Pulmonary artery endothelial cell (primary cell): ENCODE measurements at places on chromosomes 12 and 14. TPM values are rescaled to one million over a fixed set of nuclear protein-coding genes. Genes with fewer than 3 reads are reported as not detected.
A peak's percentile ranks its signal among the peaks of the same experiment; 100 is the strongest.

The KRT83 gene
- not detected in 2 replicates for total RNA-seq

The TAS2R42 gene
- not detected in 2 replicates for total RNA-seq

The MGP gene
- 56.4 and 196 TPM in 2 replicates for total RNA-seq

The MGST1 gene
- total RNA-seq, result 32.8 and 62.1 TPM in 2 replicates

The KRT72 gene
- not detected in 2 replicates for total RNA-seq

DNA sequence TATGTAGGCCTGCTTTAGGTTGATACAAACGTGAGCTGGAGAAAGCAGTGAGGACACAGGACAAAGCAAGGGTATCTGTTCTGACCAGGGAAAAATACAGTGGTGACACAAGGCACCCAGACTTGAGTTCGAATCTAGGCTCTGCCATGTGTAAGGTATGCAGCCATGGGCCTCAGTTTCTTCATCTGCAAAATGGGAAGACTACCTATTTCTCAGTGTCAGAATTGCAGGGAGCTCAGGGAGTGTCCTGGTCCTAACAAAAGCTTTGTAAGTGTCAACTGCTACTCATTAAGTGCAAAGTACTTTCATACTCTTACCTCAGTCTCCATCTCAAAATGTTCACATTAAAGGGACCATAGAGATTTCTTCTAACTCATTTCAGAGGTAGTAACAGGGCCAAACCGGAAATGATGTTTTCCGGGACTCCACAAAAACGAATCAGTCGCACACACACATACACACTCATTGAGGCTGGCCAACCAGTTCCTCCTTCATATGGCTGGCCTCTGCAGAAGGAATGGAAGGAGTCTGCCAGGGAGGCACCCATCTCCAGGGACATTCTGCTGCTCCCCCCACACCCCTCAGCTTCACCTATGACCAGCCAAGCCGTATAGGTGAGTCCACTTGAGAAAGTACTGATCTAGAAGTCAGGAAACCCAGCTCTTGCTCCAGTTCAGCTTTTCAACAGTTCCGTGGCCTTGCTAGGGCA lies 7.8 kb downstream of the CTDSP2 start:
- peak; percentile 62 for DNase-seq

- no peak for DNase-seq
Measured at GRCh38 chr12:906062-906585, 43.4 kb downstream of the RAD52 start.

DNA sequence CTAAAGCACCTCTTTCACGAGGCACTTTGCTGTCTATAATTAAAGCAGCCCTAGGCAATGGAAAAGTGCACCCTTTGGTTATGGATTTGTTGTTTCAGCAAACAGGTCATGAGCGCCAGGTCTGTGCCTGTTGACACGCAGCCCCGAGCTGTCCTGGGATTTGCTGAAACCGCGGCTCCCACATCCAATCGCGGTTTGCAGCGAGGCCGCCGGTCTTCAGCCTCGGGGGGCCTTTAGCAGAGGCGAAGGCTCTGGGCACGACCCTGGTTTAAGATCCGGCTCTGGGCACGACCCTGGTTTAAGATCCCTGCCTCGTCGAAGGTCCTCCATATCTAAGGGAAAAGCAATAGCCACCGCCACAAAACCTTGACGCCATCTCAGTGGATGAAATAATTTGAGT lies 79.2 kb downstream of the GLT1D1 start:
- DNase-seq, result no peak

- DNase-seq, result no peak
Measured at GRCh38 chr14:98173305-98173704, 1098.7 kb downstream of the BCL11B start.

DNA sequence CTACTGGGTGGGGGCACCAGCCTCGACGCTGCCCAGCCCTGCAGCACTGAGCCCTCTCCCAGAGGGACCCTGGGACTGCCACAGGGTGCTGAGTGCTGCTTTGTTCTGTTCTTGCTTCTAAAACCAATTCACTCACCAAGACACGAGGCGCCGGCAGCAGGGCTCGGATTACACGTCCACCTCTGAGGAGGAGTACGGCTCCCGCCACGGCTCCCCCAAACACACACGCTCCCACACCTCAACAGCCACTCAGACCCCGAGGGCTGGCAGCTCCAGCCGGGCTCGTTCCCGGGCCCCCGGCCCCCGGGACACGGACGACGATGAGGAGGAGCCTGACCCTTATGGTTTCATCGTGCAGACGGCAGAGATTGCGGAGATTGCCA lies 24.3 kb downstream of the CEP170B start:
- DNase-seq, result no peak

DNA sequence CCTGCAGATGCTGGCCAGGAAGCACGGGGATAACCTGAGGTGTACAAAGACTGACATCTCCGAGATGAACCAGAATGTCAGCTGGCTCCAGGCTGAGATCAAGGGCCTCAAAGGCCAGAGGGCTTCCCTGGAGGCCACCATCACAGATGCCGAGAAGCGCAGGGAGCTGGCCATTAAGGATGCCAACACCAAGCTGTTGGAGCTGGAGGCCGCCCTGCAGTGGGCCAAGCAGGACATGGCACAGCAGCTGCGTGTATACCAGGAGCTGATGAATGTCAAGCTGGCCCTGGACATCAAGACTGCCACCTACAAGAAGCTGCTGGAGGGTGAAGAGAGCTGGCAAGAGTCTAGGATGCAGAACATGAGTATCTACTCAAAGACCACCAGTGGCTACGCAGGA lies 380.0 kb upstream of the USP15 start:
- no peak for DNase-seq

DNA sequence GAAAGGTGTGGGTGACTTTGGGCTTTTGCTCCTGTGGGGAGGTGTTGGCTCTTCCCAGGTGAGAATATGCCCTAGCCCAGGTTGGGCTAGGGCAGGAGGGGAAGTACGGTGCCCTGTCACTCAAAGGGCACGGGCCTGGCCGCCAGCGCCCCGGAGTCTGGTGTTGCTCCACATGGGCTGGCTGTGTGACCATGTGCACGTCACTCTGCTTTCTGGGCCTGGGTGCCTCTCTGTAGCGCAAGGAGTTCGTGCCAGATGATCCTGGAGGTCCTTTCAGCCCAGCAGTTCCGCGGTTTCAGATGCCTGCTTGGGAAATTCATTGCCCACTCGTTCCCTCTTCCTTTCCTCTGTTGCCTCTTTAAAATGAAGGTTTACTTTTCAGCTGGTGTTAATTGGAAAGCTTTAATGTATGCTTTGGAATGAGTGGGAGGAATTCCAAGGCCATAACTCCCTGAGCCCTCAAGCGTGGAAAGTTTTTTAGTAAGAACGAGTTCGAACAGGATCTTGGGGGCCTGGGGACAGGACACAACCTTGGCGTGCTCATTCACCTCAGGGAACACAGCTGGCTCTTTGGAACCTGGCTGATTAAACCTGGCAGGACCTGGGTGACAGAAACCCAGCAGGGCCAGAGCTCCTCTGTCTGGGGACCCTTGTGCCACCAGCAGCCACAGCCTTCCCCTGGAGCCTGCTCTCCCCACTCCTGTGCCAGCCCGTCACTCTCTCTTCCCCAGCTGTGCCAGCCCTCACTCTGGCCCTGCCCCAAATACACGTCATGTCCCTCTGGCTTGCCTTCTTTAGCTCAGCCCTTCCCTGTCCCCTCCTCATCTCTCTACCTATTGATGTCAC lies 42.8 kb downstream of the TSPAN9 start:
- no peak for DNase-seq

DNA sequence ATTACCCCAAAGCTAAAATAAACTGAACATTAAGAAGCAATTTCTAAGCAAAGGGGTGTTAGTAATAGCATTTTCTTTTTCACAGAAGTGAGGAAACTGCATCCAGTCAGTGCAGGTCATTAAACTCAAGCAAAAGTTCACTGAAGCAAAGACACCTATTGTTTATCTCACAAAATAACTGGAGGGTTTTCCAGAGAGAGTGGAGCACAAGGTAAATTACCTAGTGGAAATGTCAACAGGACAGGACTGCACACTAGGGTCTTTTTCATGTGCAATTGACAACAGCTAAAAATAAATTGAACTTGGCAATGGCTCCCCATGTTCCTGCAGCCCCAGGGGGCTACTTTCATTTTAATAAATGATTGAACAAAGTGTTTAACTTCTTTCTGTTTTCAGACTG lies 742.0 kb downstream of the GALC start:
- no peak for DNase-seq

DNA sequence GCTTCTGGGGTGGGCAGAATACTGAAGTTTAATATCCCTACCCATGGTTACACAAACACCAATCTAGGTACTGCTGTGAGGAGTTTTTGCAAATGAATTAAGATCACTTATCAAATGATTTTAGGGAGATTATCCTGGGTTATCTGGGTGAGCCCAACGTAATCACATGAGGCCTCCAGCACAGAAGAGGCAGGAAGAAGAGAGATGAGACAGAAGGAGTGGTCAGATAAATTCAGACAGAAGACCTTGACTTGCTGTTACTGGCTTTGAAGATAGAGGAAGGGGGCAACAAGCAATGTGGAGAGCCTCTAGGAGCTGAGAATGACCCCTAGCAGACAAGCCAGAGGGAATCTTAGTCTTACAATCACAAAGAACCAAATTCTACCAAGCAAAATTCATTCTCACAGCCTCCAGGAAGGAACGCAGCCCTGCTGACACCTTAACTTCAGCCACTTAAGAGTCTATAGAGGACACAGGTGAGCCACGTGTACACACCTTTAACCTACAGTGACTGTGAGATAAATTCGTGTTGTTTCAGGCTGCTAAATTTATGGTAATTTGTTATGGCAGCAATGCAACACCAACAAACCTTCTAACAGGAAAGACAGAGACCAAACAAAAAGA lies 49.4 kb downstream of the FERMT2 start:
- no peak for DNase-seq

GRCh38 chr14:77098529-77099353 lies 683 bp downstream of the CIPC start:
- no peak for DNase-seq

DNA sequence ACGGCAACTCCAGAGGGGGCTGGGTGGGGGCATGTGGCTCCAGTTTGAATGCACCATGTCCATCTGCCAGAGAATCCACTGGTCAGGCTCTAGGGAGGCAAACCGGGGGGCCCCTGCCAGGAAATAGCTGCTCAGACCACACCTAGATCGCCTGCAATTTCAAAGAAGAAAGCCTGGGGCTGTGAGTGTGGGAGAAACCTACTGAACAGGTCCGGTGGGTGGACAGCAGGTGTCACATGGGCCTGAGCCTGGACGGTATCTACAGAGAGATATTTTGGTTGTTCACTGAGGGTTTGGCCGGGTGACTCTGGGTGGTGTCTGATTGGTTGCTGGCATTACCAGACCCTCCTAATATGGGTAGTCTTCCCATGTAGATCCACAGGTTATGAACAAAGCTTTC lies 32.0 kb downstream of the DAO start:
- DNase-seq, result no peak

DNA sequence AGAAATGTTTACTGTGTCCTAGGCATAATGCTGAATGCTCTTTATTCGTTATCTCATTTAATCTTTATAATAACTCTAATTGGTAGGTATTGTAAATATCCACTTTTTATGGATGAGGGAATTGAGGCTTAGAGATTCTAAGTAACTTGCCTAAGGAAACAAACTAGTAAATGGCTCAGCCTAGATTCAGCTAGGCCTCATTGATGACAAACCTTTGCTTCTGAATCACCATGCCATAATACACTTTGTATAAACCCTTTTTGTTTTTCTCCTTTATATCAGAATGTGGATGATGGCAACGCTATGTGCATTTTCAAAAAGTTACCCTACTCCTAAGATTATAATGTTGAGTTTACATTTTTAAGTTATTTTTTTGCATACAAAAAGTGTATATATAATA lies 34.0 kb downstream of the MNAT1 start:
- DNase-seq, result no peak

DNA sequence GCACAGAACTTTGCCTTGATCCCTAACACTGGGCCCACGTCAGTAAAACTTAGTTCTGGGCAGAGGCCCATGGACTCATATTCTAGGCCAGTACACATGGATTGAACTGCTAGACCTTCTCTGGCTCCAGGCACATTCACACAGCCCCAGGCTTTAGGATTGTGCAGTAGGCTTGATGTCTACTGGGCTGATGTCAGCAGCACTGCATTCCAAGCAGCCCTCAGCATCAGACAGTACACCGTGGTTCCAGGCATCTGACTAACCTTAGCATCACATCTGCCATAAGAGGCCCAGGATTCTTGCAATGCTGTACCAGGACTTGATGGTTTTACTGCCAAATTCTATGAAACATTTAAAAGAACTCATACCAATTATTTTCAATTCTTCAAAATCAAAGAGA lies 301.9 kb downstream of the CCER1 start:
- DNase-seq, result no peak

DNA sequence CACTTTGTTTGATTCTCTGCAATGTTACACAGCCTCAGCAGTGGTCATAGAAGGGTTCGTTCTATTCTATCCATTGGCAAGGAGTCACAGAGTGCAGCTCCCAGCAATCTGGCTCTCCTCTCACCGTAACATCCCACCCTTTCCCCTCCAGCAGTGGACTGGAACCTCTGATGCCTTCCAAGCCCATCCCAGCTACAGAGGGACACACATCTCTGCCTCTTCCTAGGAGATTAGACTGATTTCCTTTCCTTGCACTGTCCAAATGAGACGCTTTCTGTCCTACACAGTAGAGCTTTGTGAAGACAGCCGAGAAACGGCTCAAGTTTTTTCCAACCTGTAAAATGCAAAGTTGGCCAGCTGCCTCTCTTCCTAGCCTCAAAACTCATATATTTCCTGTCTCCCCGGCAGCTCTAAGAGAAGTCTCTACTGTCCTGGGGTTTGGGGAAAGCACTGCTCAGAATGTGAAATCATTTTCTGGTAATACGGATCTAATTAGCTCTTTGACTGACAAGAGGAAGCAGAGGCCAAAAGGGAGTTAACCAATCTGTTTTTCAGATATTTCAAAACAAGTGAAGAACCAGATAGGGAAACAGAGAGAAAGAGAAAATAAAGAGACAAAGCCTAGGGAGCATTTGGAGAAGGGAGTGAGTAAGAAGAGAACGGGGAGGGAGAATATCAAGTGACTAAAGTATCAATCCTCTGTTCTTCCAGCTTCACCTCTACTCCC lies 516 bp downstream of the NINJ2 start:
- no peak for DNase-seq

DNA sequence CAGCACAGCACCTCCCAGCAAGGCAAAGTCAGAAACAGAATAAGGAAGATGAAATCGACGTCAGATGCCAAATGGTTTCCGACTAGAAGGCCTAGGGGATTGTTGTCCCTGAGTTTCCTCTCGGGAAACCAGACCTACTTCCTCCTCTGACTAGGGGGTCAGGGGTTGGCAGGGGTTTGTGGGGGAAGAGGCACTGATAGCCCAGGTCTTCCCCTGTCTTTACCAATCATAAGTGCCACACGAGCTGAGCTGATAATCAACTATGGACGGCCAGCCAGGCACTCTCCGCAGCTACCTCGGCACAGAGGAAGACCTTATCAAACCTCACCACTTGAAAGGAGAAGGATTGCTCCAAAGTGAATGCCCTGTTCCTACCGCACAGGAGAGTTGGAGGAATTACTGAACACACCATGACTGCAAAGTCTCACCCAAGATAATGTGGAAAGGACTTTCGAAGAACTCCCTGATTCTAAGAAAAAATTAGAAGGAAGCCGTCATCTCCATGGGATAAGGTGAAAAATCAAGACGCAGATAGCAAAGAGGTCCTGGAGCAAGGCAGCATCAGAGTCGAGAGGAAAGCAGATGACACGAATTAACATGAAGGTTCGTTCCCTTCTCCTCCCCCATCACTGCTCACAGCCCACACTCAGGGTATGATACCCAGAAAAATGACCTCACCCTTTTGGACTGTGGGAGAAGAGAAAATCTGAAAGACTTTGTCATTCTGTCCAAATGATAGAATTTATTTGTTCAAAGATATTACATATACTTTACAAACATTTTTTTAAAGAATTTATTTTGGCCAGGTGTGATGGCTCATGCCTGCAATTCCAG lies 77.7 kb upstream of the MED13L start:
- no peak for DNase-seq
